Central memory CD8-positive, alpha-beta T cell (primary cell): ENCODE measurements at places on chromosomes 6 and 20.

- H3K27ac ChIP-seq: peak overlapping the region; percentile 83
- no peak for DNase-seq
- H3K4me1 ChIP-seq: peaks cover 80% of the 10 kb centered on the region
- peaks cover 54% of the 10 kb centered on the region for H3K36me3 ChIP-seq
- H3K4me3 ChIP-seq: no peak overlapping the region
Observed at GRCh38 chr20:51510936-51511605, 31.4 kb downstream of the NFATC2 start.

DNA sequence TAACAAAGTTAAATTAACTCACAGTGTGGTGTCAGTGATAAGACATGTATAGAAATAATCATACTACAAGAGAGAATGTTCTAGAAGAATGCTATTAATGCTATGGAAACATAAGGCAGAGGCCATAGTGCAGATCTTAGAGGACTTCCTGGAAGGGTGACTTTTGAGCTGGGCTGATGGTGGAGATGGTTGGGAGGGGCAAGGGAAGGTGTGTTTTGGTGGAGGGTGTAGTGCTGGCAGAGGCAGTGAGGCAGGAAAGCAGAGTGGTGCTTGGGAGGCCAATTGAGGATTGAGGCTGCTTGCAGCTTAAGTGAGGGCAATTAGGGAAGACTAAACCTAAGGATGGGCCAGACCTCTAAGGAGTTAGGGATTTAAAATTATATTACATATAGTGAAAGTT, 58.5 kb upstream of the FNDC1 start:
- no peak overlapping the region for H3K27ac ChIP-seq
- H3K36me3 ChIP-seq: peaks cover 6% of the 10 kb centered on the region
- H3K4me3 ChIP-seq: no peak overlapping the region
- peaks cover 50% of the 10 kb centered on the region for H3K4me1 ChIP-seq

DNA sequence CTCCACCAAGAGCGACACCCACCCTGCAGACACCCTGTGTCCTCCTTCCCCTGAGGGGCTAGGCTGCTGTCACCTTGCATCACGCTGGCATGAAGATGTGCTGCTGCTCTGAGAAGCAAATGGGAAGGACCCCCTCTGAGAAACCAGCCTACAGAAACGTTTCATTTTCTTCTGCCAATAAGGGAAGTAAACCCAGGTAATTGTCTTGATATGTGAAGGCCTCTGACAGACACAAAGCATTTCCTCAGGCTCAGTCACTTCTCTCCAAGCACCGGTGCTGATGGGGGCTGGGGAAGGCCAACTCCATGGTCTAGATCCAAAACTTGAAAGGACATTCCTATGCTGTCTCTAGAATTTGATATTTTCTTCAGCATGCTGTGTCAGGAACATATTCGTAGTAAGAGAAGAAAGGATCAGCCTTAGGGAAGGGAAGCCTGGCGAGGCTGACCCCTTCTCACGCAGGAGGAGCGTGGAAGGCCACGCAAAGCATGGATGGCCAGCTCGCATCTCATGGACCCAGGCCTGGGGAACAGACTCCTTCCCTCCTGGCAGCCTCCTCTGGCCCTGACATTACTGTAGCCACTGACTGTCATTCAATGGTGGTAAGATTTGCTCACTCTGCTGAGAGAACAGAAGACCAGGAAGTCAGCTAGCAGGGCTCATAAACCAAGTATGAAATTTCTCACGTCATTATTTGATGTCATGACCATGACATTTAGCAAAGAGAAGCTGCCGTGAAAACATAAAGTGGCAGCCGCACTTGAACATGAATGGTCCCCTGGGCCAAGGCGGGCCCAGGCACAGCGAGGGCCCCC, 20.4 kb downstream of the ACSS1 start:
- no peak for DNase-seq
- H3K27ac ChIP-seq: peak overlapping the region; percentile 95
- peaks cover 9% of the 10 kb centered on the region for H3K36me3 ChIP-seq
- no peaks in the 10 kb centered on the region for H3K27me3 ChIP-seq
- peaks cover 58% of the 10 kb centered on the region for H3K4me1 ChIP-seq
- H3K4me3 ChIP-seq: no peak overlapping the region

DNA sequence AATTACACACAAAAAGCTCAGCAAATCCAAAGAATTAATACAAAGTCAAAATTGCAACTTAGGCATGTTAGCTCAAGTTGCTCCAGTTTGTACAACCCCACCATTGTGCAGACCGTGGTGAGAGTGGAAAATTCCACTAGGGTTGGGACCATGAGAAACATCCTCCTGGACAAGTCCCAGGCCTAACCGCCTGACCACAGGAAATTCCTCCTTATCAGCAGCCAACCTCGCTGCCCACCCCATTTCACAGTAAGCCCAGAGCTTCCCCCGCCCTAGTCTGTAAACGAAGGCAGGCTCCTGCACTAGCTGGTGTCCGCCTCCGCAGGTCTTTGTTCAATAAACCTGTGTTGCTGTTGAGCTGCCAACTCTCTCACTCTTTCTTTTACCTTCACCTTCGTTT, 1023.3 kb downstream of the EYS start:
- no peaks in the 10 kb centered on the region for H3K36me3 ChIP-seq
- H3K27me3 ChIP-seq: no peaks in the 10 kb centered on the region

- H3K27ac ChIP-seq: no peak overlapping the region
- H3K4me3 ChIP-seq: no peak overlapping the region
Observed at GRCh38 chr6:51648774-51649173, 438.6 kb downstream of the PKHD1 start.

- H3K36me3 ChIP-seq: no peaks in the 10 kb centered on the region
- no peaks in the 10 kb centered on the region for H3K27me3 ChIP-seq
Observed at GRCh38 chr6:142913036-142913510, 31.9 kb downstream of the HIVEP2 start.

DNA sequence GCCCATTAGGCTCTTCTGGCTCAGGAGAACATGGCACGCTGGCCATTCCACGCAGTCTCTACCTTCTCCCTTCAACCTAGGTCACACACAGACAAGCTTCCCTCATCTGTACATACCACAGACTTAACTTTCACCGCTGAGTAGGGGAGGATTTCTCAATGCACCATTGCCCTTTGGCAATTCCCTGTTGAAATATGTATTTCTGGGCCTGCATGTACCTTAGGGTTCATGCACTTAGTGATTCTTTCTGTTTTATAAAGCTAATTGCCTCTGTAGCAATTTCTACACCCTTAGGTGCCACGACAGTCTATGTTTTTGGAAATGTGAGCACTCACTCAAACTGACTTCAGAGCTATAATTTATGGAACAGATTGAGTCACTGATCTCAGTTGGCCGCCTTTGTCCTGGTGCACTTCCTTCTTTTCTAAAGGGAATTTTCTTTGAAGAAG, 253.8 kb upstream of the PRDM1 start:
- H3K27ac ChIP-seq: no peak overlapping the region
- H3K4me3 ChIP-seq: no peak overlapping the region
- H3K4me1 ChIP-seq: no peaks in the 10 kb centered on the region
- no peaks in the 10 kb centered on the region for H3K27me3 ChIP-seq
- no peak for DNase-seq

DNA sequence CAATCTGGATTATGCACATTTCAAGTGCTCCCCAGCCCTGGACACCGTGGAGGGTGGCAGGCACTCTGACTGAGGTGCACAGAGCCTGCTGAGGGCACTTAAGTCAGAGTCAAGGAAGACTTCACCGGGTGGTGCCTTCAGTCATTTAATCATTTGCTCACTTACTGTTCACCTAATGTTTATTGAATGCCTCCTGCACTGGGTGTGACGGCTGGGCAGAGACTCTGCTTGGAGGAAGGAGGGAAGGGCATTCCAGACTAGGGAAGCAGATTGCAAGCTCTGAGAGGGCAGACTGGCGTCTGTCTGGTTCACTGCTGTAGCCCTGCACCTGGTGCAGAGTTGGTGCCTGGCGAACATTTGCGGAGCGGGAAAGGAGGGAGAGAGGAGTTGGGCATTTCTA, 54.2 kb upstream of the FAM83D start:
- no peaks in the 10 kb centered on the region for H3K27me3 ChIP-seq
- H3K4me1 ChIP-seq: peaks cover 88% of the 10 kb centered on the region
- peak overlapping the region; percentile 100 for H3K27ac ChIP-seq
- peaks cover 57% of the 10 kb centered on the region for H3K36me3 ChIP-seq

DNA sequence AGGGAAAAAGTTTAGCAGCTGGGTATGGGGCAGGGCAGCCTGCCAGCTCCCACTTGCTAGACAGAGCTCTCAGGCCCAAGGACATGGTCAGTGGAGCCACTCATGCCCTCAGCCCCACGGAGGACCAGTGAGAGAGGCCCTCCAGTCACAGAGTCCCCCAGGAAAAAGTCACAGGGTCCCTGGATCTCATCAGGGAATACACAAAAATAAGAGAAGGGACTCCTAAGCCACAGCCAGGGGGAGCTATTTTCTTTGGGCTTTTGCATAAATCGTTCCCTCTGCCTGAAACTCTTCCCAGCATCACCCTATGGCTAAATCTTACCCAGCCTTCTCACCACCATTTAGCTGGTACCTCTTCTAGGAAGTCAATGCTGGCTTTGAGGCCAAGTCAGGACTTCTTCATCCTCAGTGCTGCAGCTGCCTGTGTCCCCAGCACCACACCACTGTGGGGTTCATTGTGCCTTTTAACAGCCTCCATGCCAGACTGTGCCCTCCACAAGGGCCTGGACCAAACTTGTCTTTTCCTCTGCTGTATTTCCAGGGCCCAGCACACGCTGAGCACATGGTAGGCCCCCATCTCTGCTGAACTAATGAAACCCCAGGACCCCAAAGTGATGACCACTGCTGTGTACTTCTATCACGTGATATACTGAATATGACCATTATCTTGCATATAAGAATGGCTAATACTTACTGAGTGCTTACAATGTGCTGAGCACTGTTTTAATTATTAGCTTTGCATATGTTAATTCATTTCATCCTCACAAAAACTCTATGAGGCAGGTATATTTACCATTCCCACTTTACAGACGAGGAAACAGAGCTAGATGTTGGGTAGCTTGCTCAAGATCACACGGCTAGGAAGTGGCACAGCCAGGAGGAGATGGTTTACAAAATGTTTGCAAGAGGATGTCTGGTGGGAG, 2.0 kb downstream of the ZNF335 start:
- H3K36me3 ChIP-seq: peaks cover 63% of the 10 kb centered on the region
- H3K27ac ChIP-seq: peak overlapping the region; percentile 100
- H3K4me1 ChIP-seq: peaks cover 23% of the 10 kb centered on the region
- DNase-seq: no peak

GRCh38 chr6:168301648-168302398, 17.8 kb downstream of the DACT2 start:
- H3K36me3 ChIP-seq: no peaks in the 10 kb centered on the region
- peaks cover 38% of the 10 kb centered on the region for H3K27me3 ChIP-seq
- no peak overlapping the region for H3K4me3 ChIP-seq
- no peak overlapping the region for H3K27ac ChIP-seq
- no peaks in the 10 kb centered on the region for H3K4me1 ChIP-seq

GRCh38 chr20:19937218-19937617, 79.9 kb upstream of the NAA20 start:
- H3K4me1 ChIP-seq: peaks cover 23% of the 10 kb centered on the region
- H3K4me3 ChIP-seq: peak overlapping the region; percentile 45
- no peak for DNase-seq
- H3K27ac ChIP-seq: peak overlapping the region; percentile 26
- H3K27me3 ChIP-seq: peaks cover 86% of the 10 kb centered on the region

DNA sequence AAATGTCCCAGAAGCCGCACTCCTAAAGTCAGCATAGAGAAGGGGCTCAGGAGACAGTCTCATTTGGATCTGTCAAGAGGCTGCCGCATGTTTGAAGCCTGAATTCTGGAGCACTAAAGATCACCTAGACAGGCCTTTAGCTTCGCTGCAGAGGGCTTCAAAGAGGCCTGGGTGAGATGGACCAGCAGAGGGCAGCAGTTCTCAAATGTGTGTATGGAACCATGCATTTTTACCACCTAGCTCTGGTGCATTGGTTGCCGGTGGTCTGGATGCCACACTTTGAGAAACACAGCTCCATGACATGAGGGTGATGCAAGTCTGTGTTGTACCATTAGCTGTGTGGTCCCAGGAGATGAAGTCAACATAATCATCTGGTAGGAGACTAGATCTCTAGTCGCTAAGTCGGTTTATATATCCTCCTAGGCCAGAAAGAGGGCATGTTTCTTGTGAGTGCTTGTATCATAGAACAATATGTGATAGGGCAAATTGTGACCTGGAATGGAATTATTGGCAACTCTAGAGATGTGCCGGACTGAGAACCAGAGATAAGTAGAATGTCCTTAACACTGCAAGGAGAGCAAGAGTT, 64.8 kb downstream of the KIAA0319 start:
- peaks cover 5% of the 10 kb centered on the region for H3K4me1 ChIP-seq
- DNase-seq: peak; percentile 56
- H3K27me3 ChIP-seq: no peaks in the 10 kb centered on the region
- H3K36me3 ChIP-seq: no peaks in the 10 kb centered on the region
- H3K27ac ChIP-seq: no peak overlapping the region
- H3K4me3 ChIP-seq: no peak overlapping the region

- H3K4me3 ChIP-seq: no peak overlapping the region
- H3K27me3 ChIP-seq: no peaks in the 10 kb centered on the region
- H3K4me1 ChIP-seq: peaks cover 41% of the 10 kb centered on the region
- DNase-seq: no peak
- peaks cover 20% of the 10 kb centered on the region for H3K36me3 ChIP-seq
- peak overlapping the region; percentile 24 for H3K27ac ChIP-seq
Observed at GRCh38 chr6:157093536-157093935, 229.8 kb downstream of the TMEM242 start.

- no peak overlapping the region for H3K27ac ChIP-seq
- no peaks in the 10 kb centered on the region for H3K4me1 ChIP-seq
Observed at GRCh38 chr6:39439342-39440038, 117.0 kb upstream of the KCNK16 start.
